ENCODE measurements at places on chromosomes 13 and 19. TPM values are rescaled to one million over a fixed set of nuclear protein-coding genes. Genes with fewer than 3 reads are reported as not detected.

IGFL4 gene
- total RNA-seq, result 0.33 TPM

KMT5C gene
- 5.8 TPM for total RNA-seq

APLP1 gene
- total RNA-seq, result 99.1 TPM

PSG3 gene
- 0.15 TPM for total RNA-seq

SOX1 gene
- total RNA-seq, result not detected

Data from A549 treated with CORT108297 at 1 μM for 4 hours (cell line).